GM19239 (cell line): ENCODE measurements at places on chromosomes 7 and 10.
A peak's percentile ranks its signal among the peaks of the same experiment; 100 is the strongest.

GRCh38 chr10:102514487-102515311 is 10.9 kb downstream of the SUFU start:
- no peak for DNase-seq

DNA sequence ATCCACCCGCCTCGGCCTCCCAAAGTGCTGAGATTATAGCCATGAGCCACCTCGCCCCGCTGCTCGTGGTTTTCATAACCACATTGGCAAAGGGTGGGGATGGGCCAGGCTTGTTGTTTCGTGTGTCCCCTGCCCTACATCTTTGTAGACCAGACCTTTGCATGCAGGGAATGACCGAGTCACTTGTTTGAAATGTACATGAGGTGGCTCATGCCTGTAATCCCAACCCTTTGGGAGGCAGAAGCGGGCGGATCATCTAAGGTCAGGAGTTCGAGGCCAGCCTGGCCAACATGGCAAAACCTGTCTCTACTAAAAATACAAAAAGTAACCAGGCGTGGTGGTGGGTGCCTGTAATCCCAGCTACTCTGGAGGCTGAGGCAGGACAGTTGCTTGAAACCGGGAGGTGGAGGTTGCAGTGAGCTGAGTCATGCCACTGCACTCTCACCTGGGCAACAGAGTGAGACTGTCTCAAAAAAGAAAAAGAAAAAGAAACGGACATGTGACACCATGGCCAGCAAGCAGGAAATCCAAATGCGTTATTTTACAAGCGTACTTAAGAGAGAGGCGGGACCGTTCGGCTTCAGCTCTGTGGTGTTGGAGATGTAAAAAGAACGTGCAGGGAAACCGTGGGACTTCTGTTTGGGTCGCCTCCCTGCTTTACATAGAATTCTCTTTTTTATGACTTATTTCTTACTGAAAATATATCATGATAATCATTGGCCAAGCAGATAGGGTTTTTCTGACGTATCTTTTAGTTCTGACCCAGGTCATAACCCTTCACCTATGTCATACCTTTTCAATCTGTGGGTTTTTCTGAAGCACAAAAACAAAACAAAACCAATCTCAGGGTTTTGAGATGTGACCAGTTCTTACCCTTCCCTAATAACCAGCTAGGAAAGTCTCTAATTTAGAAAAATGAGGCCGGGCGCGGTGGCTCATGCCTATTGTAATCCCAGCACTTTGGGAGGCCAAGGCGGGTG is 45.1 kb downstream of the WIPI2 start:
- DNase-seq = no peak

DNA sequence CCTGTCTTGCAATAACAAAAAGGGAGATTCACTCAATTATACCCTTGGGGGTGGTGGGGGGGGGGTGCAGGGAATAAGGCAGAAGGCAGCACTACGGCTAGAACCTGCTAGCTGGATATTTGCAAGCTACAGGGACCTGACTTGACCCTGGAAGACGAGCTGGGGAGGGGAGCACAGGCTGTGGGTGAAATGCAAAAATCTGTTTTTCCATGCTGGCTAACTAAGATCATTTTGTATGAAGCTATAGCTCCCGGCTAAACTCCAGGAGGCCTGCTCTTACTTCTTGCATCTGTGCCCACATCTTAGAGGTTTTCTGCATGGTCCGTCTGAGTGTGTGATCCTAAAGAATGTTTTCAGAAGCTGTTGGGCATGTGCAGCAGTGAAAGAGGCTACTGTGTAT is 106.6 kb downstream of the EBLN1 start:
- no peak for DNase-seq

DNA sequence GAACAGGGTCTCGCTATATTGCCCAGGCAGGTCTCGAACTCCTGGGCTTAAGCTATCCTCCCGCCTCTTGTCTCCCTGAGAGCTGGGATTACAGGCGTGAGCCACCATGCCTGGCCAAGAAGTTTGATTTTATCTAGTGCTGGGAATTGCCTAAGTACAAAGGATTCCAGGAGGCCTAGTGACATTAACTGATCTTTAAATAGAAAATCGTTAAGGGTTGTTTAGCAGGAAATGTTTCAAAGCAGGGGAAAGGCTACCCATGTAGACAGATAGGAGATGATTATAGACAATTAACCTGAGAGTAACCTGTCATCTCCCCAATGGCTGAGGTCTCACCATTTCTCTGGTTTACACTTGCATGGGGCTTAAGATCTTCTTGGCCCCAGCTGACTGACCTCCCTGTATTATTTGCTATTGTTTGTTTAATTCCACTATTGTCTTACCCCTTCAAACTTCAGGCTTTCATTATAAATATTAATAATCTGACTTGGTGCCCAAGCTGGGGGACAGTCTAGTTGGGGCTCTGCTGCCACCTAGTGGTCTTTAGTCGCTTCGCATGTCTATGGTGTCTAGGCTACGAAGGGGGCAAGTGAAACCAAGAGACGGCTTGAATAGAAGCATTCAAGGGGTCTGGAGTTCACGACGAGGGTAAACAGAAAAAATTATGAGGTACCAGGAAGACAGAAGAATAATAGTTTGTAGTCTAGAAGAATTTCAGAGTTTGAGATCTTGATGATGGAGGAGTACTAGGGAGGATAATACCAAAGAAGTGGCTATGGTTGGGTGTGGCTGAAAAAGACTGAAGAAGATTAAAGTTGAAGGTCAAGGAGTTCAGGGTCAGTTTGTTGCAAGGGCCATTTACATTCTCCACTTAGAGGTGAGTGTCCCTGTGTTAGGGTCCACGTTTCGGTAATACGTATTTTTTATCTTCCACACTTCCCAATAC is 40.4 kb upstream of the BPGM start:
- DNase-seq = peak; percentile 44

DNA sequence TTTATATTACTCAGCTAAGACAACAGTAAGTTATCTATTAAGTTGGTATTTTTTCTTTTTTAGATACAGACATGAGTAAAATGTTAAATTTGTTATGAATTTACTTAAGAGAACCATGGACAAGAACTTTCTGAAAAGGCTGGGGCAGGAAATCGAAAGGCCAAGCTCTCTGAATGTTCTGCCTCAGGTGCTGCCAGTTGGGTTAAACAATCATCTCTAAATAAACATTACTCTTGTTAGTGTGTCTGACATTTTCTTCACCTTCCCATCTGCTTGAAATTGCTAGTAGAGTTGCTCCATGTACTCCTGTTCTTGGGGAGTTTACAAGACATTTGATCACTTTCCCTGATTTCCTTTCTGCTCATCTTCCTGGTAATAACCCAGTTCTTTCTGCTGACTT is 87.5 kb downstream of the ANKRD7 start:
- DNase-seq = no peak

- no peak for DNase-seq
Measured at GRCh38 chr10:127848226-127848625, 44.5 kb downstream of the CLRN3 start.

GRCh38 chr7:12139416-12139815 is 71.7 kb upstream of the TMEM106B start:
- no peak for DNase-seq

- DNase-seq = no peak
Measured at GRCh38 chr10:21912625-21913024, 90.9 kb downstream of the DNAJC1 start.

- no peak for DNase-seq
Measured at GRCh38 chr7:134427896-134428295, 31.0 kb downstream of the AKR1B1 start.

- DNase-seq = no peak
Measured at GRCh38 chr7:77455321-77455720, 39.2 kb upstream of the GSAP start.

- no peak for DNase-seq
Measured at GRCh38 chr10:102832987-102833386, 4.2 kb downstream of the CYP17A1 start.

- no peak for DNase-seq
Measured at GRCh38 chr7:35909870-35910357, 109.1 kb downstream of the SEPTIN7 start.

- DNase-seq = no peak
Measured at GRCh38 chr7:22601812-22602565, 102.0 kb upstream of the STEAP1B start.

GRCh38 chr10:29860166-29860565 is 199.2 kb downstream of the JCAD start:
- no peak for DNase-seq

DNA sequence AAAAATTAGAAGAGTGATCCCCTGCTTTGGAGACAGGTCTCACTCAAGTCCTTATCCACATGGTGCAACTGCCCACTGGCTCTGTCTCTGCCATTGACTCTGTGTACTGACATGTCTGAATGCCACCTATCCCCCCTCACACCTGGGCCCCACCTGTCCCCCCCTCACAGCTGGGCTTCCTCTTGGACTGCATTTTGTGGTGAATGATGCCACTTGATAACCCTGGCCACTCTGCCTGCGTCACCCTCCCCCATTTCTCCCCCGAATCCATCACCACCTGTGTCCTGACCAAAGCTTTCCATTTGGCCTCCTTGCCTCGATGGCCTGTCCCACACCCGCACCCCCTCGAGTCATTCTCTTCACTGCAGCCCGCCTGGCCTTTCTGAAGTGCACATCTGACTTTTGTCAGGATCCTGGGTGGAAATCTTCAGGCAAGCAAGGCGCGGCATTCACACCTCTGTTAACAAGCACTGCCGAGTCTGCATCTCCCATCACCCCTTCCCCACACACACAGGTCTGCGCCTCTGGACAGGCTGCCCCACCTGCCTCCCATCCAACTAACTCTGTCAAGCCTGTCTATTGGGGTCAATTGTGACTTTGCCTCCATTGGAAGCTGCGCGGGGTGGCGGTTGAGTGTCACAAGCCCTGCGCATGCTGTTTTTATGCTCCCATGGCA is 175.3 kb upstream of the KLF14 start:
- no peak for DNase-seq

GRCh38 chr10:118012952-118013525 is 33.7 kb downstream of the RAB11FIP2 start:
- DNase-seq = no peak

DNA sequence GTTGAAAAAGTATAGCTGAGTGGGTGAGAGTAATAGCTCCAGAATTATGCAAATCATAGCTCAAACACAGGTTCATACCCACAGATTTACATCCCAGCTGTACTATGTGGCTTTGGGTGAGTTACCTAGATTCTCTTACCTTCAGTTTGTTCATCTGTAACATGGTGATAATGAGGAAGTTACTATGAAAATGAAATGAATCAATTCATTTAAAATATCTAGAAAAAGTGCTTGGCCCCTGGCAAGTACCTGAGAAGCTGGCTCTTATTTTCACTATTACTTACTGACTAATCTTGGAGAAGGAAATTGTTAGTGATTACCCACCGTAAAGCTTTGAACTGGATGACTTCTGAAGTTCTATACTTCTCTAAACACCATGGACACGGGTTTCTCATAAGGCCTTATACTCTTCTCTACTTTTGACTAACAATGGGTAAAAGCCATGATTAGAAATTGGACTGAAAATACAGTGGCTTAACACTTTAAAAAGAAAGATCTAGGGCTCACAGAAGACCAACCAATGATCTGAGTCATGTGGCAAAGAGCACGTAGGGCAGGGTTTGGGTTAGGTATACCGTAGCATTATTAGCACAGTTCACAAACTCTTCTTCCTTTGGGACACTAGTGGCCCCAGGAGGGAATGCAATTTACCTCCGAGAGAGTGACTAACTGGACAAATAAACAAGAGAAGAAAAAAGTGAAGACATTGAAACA is 149.2 kb downstream of the PLPP4 start:
- no peak for DNase-seq

GRCh38 chr7:28452681-28453080 is 40.4 kb downstream of the CREB5 start:
- DNase-seq = no peak

DNA sequence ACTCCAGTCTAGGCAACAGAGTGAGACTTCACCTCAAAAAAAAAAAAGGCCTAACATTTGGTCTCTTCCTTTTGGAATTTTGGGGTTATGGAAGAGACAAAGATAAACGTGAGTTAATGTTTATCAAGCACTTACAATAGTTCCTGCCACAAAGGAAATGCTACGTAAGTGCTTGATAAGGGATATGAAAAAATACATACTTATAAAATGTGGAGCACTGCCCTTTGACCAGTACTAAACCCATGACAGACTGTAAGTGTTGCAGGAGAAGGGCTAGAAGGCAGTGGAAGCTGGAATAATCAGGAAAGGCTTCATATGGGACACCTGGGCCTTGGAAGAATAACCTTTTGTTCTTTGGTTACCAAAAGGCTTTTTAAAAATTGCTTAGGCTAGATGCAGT is 25.5 kb downstream of the TMEM248 start:
- no peak for DNase-seq

DNA sequence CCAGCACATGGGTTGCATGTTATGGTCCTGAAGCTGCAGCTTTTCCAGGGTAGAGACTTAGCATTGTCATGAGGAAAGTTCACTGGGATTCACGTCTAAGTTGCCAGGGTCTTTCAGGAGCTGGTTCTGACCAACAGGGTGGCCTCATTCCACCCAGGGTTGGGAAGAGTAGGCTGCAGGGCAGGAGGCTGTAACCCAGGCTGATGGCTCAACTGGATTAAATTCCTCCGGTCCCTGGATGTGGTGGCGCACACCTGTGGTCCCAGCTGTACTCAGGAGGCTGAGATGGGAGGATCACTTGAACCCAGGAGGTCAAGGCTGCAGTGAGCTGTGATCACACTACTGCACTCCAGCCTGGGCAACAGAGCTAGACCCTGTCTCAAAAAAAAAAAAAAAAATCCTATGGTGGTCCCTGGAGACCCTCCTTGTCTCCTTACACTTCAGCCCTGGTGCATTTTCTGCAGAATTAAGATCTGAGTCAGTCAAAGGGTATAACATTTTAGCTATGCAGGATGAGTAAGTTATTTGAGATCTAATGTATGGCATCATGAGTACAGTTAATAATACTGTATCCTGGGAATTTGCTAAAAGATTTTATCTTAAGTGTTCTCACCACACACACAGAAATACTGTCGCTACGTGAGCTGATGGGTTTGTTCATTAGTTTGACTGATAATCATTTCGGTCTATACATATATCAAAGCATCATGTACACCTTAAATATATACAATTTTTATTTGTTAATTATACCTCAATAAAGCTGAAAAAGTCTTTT is 44.0 kb downstream of the ASB13 start:
- no peak for DNase-seq

DNA sequence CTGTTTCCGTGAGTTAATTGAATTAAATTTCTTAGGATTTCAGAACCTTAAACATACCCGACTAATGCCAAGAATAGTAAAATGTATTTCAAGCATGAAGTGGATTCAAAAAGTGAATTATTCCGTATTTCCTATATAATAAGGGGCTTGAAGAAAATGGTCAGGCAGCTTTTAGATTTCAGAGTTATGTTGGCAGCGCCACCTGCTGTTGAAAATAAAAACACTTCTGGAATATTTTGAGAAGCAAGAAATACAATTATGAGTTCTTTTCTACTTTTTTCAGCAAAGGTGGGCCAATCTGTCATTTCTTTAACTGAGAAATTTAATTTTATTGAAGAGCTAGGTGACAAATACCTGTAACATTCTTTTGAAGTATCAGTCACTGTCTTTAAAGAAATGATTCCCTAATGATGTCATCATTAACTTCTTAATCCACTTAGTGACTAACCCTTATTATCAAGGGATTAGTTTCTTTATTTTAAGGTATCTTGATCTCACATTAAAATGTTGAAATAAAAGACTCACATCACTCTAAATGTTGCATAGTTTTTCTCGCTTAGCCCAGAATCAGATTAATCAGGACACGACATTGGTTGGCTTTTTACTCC is 36.6 kb upstream of the AGR3 start:
- DNase-seq = no peak
